ENCODE measurements at places on chromosomes 1 and 21.
A peak's percentile ranks its signal among the peaks of the same experiment; 100 is the strongest.

DNA sequence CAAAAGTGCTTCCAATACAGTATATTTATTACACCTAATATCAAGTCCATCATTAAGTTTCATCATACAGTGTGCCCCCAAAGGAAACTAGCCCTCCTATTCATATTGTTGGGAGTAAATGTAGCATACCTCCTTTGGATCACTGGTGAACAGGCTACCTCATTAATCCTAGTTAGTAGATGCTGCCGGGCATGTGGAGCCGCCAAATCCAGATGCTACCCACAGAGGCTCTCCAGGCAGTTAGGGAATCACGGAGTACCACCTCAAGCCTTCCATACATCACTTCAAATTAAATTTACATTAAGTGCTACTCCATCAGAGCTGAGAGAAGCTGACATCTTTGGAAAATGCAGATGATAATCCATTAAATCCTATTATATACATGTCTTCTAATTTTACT is 121.7 kb upstream of the FOXD3 start:
- DNase-seq, result no peak

DNA sequence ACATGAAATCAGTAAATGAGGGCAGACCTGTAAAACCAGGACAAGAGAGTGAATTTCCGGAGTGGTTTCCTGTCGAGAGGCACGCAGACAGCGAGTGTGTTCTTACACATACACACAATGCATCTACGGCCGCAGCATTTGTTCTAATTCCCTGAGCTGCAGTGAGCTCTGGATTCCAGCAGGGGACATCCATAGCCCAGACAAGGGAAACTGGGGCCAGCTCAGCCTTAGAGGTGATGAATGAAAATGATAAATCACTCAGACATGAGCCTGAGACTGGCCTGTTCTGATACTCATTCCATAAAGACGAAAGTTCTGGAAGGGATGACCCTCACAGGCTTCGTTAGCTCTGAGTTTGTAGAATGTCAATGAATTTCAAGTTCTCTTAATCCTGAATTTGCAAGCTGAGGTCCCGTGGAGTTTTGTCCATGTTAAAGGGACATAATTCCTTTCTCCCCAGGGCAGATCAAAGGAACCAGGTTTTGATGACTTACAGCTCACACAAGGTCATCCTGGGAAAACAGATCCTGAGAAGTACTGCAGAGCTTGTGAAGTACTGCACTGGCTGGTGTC is 207.9 kb upstream of the C1orf87 start:
- DNase-seq, result peak; percentile 68

DNA sequence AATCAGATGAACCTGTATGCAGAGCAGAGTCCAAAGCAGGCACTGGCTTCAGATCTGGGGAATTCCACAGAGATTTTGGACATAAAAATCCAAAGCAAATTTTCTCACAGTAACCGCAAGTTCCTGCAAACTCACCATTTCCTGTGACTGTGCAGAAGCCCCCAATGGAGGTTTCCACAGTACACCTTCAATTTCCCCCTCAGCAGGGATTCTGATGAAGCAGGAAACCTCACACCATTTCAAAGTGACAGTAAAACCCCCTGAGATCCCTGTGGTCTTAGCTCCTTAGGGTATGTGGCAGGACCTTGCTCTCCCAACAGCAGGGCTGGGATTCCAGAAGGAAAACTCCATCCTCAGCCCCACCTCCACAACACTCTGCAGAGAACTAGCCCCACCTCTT is 6.0 kb upstream of the TGFBR3 start:
- no peak for DNase-seq

DNA sequence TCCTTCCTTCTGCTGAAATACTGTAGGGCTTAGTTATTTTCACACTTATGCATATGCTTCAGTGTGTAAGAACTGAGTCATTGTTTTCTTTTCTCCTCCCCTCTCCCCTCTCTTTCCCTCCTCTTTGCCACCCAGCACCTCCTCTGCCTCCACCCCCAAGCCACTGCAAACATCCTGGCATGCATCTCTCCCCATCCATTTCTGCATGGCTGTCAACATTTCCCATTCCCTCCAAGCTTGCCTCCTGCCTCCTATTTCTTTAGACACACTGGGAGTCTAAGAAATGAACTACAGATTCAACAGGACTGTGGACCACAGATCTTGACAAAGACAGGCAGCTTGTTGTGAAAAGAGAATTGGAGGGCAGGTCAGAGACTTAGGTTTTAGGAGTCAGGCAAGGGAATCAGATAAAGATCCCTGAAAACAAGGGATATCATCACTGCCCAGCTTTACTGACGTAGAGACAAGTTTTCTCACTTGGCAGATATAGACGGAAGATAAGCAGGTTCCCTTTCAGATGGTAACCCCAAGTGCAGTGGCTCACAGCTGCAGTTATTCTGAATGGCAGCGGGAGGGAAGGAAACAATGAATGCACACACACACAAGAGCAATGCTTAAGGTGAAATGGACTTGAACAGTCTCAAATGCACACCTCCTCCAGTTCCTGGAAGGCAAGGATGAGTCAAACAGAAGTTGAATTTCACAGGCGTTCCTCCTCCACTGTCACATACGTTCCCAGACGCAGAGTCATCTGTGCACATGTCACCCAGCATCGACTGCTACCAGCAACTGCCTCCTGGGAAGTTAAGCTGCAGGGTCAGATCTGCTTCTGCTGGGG is 56.1 kb downstream of the HIVEP3 start:
- peak; percentile 51 for DNase-seq

DNA sequence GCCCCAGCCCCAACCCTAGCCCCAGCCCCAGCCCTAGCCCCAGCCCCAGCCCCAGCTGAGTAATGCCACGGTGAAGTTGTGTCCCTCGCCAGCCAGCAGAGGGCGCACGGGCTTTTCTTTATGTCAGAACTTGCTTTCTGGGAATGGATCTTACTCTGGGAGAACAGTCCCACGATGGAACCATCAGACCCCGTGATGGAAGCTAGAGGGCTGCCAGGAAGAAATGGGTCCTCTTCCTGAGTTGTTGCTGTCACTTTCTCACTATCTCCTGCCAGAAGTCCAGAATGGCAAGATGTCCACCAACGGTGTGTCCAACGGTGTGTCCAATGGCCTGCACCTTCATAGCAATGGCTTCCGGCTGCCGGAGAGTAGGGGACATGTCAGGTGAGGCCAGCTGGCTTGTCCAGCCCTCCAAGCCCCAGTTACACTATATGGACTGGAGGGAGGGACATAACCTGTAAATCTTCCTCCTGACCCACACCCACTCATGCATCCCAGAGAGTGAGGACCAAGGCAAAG is 25.1 kb upstream of the TMEM222 start:
- peak; percentile 48 for DNase-seq

GRCh38 chr1:10890491-10891071 is 94.1 kb upstream of the CASZ1 start:
- no peak for DNase-seq

DNA sequence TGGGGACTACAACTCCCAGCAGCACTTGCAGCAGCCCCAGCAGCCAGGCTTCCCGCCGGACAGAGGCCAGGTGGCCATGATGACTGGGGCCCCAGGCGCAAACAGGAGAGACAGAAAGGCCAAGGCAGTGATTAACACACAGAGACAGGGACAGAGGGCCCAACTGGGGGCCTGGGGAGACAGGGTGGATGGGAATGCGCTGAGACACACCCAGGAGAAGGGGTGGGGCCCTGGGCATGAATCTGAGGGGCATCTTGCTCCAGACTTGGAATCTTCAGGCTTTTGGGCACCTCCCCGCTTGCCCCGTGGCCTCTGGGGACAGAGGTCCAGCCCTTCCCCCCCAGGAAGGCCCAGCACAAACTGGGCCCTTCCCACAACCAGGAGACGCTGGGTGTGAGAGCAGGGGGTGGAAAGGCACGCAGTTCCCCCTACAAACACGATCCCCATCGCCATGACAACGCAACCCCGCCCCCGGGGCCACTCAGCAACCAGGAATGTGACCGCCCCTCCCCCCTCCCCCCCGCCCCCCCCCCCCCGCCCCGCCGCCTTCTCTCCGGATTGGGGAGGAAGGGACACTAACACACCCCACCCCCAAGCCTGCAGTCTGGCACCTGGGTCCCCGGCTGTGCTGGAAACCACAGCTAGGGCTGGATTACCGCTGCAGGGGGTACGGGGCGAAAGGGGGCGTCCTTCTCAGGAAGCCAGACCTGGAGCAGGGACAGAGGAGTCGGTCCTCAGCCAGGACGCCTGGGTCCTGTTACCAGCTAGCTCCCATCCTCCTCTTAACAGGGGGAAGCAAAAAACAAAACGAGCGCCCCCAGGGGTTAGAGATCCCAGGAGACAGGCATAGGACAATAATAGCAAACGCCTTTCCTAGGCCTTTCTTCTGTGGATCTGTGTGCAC is 4.5 kb downstream of the HDGF start:
- peak; percentile 81 for DNase-seq

- no peak for DNase-seq
These were observed 15.7 kb downstream of the PRDM16 start for GRCh38 chr1:3084726-3085125.

GRCh38 chr1:86988835-86989234 is 74.4 kb downstream of the HS2ST1 start:
- DNase-seq, result no peak

- DNase-seq, result no peak
These were observed 94.2 kb downstream of the CACNA1E start for GRCh38 chr1:181577475-181577874.

DNA sequence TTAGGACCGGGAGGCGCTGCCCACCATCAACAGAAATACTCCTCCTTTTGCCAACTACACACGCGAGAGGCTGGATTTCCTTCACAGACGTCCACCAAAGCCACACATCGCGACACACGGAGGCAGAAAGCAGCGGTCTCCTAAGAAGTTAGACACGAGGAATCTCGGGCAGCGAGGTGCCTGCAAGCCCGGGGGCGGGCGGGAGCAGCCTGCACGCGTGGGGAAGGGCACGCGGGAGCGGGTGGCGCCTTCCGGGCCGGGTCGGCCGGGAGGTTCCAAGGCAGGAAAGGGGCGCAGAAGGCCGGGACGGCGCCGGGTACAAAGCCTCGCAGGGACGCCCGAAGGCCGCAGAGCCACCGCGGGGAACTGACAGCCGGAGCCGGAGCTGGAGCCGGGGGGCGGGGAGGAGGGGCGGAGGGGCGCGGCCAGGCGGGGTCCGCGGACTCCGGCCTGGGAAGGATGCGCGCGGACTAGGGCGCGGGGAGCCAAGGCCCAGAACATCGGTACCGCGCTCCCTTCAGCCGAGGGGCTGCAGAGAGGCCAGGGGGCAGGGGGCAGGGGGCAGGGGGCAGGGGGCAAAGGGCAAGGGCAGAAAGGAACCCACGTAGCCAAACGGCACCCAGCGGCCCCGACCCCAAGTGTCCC is 722 bp downstream of the NPHP4 start:
- peak; percentile 47 for DNase-seq

DNA sequence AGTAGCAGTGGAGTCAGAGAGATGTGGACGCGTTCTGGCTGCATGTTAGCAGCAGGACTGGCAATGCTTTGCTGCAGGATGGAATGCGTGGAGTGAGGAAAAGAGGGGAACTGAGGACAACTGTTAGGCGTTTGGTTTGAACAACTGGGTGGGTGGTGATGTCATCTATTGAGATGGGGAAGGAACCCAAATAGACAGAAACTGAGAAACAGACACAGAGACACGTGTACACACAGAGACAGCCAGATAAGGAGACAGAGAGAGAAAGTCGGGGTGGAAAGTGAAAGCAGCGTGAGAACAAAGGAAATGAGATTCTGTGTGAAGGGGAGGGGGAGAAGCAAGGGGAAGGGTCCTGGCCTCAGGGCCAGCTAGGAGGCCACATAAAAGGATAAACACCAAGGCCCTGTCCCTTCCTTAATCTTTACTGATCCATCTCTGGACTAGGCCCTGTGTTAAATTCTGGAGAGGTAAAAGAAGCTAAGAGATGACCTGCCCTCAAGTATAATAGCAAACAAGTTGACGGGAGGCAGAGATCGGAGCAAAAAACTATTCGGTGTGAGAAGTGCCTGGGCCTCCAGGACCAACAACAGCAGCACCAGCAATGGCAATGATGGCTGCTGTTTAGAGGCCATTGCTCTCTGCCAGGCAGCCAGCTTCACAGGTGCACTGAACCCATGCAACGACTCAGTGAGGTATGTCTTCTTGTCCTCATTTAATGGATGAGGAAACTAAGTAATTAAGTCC is 31.6 kb downstream of the VWA5B1 start:
- no peak for DNase-seq

DNA sequence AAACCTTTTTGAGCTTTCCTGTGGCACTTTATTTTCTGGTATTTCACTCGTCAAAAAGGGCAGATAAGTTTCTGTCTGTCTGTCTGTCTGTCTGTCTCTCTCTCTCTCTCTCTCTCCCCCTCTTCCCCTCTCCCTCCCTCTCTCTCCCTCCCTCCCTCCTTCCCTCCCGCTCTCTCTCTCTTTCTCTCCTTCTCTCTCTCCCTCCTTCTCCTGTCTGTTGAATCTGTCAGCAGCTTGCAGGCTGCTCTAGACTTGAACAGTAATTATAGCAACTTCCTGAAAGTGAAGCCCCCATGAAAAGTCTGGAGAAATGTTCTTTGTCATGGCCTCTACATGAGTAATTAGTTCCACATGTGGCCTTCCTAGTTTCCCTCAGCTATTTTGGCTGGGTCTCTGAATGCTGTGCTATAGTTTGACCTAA is 275.2 kb upstream of the C1orf105 start:
- no peak for DNase-seq

DNA sequence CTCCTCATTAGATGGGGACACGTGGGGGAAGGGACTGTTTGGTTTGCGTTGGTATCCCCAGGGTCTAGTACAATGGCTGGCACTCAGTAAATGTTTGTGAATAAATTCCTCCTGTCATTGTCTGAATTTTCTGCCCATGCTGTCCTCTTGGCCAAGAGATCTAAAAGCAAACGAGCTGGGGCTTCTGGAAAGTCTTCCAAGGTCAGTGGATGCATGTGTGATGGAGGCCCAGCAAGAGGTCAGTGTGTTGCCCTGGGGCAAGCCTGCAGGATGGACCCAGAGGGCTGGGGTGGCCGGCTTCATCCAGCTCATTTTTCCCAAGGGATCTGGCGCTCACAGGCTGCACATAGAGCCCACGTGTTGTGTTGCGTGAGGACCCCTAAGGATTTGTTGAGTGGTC is 30.0 kb upstream of the JUN start:
- no peak for DNase-seq

- peak; percentile 75 for DNase-seq
These were observed 185.2 kb downstream of the FAF1 start for GRCh38 chr1:50774759-50775351.

- no peak for DNase-seq
These were observed 24.3 kb downstream of the PTGS2 start for GRCh38 chr1:186655876-186656275.

- DNase-seq, result peak; percentile 95
These were observed at the start of gene CASZ1 for GRCh38 chr1:10796029-10796944. Gene CASZ1 (minus strand): TSS chr1:10796646. CDS start chr1:10693889, 102,757 bp downstream.

DNA sequence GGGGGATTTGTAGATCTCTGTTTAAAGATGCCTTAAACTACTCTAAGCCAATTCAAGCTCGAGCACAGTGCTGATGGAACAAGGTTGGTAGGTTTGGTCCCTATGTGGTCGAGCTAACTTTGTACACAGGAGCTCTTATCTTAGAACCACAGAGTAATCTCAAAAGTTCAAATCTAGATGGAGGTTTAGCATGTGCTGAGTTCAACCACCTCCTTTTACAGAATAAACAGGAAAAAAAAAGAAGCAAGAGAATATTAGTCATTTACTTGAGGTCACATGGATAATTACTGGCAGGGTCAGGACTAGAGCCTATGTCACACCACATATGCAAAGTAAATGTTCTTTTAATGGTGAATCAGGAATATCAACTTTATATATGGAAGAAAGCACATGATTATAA is 86.2 kb downstream of the DTL start:
- DNase-seq, result no peak

GRCh38 chr1:29639741-29640427 is 403.6 kb downstream of the PTPRU start:
- DNase-seq, result no peak
